Stimulated activated CD4-positive, alpha-beta T cell treated with anti-CD3 and anti-CD28 coated beads, Interleukin-1b, Interleukin-23, amount 100 ng/mL, for 4 hours (primary cell): ENCODE measurements at places on chromosomes 16 and 17.
A peak's percentile ranks its signal among the peaks of the same experiment; 100 is the strongest.

- no peak for DNase-seq
Observed at GRCh38 chr17:76147211-76148014, 6.4 kb upstream of the FOXJ1 start.

DNA sequence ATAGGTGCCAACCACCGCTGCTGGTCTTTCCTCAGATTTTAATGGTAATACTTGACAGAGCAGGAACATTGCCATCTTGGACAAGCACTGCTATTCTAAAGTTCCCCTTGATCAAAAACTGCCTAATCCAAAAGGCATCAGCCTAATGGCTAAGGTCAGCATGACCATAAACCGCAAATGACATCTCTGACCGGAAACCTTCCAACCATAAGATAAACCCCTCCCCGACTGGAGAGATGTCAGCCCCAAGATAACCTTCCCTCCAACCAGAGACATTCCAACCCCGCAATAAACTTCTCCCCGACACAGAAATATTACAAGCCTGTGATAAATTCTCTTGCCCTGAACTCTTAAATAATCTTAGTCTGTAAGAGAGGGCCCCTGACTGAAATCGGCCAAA is 7.4 kb upstream of the DHX40 start:
- no peak for DNase-seq

GRCh38 chr17:71989117-71989516 is 131.7 kb upstream of the SOX9 start:
- no peak for DNase-seq

DNA sequence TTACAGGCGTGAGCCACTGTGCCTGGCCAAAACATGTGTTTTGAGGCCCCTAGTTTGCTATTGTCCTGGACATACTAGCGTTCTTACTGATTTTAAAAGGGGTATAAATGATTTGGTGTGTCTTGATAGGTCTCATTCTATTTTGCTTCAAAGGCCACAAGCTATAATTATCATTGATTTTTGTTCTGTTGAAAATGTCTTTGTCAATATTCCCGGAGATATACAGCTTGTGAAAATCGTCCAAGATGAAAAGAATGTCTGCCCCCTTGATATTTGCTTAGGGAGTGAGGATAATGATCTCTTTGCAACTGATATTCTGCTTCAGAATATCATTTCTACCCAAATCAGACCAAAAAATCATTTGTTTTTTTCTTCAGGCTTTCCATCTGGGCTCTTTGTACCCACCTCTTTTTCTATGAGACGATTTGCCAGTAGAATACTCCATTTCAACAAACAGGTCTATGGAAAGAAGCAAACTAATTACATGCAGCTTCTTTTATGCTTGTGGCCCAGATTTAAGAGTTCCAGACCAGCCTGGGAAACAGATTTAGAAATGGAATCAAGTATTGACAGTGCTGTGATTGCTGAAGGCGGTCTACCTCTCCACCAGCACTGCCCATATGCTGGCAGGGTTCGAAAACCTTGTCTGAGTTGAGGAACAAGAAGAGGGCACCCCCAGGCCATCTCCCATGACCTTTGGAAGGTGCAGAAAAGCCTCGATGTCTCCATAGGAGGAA is 14.1 kb upstream of the ST6GALNAC1 start:
- no peak for DNase-seq

DNA sequence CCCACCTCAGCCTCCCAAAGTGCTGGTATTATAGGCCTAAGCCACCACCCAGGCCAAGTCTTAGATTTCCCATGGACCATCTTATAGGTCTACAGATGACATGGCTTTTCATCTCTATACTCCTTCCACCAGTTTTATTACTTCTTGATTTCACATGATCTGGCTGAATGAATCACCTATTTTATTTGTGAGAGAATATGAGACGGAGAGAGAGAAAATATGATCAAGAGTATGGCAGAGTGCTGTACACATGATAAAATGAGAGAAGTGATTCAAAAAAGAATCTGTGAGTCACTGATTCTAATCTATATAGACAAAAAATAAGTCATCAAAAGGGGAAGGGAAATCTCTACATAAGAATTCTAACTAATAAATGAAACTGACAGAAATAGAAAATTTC is 13.7 kb downstream of the ACSM1 start:
- no peak for DNase-seq

- no peak for DNase-seq
Observed at GRCh38 chr17:48598736-48599135, 5.2 kb upstream of the HOXB5 start.

DNA sequence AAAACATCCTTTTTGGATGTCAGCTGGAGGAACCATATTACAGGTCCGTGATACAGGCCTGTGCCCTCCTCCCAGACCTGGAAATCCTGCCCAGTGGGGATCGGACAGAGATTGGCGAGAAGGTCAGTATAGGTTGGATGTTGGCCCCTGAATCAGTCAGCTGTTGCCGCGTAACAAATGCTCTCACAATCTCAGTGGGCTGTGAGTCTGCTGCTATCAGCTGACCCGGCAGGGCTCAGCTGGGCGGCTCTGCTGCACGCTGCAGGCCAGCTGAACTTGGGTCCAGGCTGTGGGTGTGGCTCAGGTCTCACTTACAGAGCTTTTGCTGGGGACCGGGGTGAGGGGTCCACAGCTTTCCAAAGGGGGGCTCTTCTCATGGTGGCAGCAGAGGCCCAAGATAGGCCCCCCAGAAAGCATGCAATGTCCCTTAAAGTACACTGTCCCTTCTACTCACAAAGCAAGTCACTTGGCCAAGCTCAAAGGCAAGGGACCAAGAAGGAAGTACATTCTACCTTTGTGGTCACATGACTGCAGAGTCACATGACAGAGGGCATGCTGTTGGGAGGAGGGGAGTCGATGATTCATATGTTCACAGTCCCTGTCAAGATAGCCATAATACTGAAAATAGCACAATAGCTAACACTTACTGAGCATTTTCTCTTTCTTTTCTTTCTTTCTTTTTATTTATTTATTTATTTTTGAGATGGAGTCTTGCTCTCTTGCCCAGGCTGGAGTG is 134.2 kb downstream of the ABCC1 start:
- DNase-seq: peak; percentile 5

DNA sequence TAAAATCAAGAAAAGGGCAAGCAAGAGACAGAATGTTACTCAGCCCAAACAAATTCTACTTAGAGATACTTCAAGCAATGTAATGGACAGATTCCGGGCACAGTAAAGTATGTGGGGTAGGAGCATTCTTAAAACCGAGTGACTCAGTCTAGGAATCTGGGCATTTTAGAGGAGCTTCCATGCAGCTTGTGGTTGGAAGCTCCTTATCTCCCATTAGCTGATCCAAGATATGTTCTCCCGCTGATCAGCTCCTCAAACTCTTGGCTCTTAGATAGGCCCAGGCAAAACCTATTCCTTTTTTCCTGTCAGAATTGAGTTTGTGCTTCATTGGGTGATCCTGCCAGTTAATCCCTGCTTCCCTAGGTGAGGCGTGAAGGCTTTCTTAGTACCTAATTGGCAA is 303.3 kb downstream of the CEP112 start:
- no peak for DNase-seq

DNA sequence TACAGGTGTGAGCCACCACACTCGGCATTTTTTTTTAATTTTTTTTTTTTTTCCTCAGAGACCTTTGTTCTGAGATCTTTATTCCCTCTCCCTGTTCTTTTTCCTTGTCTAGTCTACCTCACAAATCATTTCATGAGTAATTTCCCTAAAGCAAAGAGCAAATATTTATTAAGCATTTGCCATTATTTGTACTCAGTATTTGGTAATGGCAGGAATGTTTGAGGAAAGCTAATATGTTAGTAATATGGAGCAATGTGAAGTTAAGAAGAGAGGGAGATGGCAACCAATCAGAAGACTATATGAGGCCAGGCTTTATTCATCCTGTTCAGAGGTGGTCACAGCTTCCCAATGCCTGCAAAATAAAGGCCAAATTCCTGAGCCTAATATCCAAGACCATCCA is 13.3 kb downstream of the CENPV start:
- DNase-seq: no peak

DNA sequence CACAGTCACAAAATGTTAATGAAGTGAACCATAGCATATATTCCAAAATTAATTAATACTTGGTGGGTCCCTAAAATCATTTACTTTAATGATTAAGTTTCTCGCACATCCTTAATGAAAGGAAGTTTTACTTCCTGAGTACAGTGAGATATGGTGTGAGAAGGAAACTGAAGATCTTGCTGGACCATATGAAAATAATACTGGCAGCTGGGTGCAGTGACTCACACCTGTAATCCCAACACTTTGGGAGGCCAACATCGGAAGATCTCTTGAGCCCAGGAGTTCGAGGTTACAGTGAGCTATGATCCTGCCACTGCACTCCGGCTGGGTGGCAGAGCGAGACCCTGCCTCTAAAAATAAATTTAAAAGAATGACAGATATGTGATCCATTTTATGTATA is 62.5 kb downstream of the ABCA8 start:
- DNase-seq: no peak

GRCh38 chr16:17360693-17361122 is 110.1 kb downstream of the XYLT1 start:
- DNase-seq: no peak

DNA sequence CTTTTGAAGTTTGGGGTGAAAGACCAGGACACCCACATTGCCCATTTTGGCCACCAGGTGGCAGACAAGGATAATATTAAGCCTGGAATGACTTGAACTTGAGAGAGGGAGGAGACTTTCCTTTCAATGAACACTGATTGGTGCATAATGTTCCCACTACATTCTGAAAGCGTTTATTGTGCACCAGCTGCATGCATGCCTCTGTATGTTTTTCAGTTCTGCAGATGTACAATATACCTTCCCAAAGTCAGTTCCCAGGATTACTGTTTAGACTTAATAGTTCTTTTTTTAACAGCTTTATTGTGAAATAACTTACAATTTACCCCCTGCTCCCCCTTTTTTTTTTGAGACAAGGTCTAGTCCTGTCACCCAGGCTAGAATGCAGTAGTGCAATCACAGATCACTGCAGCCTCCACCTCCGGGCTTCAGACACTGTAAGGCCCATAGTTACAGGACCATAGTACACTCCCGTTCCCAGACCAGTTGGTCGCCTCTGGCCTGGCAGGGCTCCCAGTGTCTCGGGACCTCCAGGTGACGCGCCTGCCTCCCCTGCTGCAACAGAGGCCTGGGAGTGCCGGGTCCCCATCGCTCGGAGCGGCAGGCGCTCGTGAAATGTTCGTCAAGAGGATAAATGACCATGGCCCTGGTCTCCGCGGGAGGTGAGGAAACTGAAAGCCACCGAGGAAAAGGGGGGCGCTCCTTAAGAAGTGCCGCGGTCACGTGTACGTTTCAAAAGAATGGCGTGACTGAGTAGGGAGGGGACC is 12.2 kb downstream of the CES2 start:
- peak; percentile 74 for DNase-seq

GRCh38 chr17:34366529-34367107 is 3.6 kb upstream of the CCL1 start:
- DNase-seq: no peak

GRCh38 chr17:81347437-81347836 is 47.8 kb upstream of the BAHCC1 start:
- no peak for DNase-seq

GRCh38 chr16:87278191-87279093 is 38.8 kb downstream of the C16orf95 start:
- peak; percentile 24 for DNase-seq

DNA sequence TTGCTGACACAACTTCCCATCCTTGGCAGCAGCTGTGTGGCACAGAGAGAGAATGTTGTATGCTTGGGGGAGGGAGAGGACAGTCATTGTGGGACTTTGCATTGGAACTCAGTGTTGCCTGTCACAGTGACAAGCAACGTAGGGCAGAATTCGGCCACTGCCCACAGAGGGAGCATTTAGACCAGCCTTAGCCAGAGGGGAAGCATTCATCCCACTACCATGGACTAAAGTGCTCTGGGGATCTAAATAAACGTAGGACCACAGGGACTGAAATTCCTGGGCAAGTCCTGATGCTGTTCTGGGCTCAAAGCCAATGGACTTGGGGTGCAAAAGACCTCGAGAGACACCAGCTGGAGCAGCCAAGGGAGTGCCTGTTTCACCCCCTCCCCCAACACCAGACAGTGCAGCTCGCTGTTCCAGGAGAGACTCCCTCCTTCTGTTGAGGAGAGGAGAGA is 44.9 kb downstream of the ABCA8 start:
- DNase-seq: no peak

DNA sequence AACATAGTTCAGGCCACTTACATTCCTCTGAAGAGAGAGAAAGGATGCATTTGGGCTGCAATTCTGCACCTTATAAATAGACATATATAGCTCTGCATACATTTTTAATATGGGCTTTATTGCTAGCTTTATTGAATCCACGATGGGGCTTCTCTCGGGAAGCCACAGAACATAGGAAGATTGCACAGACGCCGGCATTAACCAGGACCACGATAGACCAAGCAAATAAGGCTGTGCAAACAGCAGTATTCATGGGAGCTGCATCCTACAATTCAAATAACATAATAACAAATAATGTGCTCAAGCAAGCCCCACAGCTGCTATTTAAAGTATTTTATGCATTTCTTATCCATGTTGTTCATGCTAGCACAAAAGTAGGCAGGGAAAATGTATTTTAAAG is 432.3 kb downstream of the TMEM114 start:
- no peak for DNase-seq

DNA sequence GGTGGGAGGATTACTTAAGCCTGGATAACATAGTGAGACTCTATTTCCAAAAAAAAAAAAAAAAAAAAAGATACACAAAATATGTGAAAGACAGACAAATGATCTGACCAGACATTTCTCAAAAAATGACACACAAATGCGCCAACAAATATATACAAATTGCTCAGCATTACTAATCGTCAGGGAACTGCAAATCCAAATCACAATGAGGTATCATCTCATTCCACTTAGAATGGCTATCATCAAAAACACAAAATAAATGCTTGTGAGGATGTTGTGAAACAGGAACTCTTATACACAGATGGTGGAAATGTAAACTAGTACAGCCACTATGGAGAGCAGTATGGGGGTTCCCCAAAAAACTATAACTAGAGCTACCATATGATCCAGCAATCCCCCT is 62.4 kb downstream of the STX8 start:
- no peak for DNase-seq

GRCh38 chr17:80720610-80721577 is 176.3 kb downstream of the RPTOR start:
- DNase-seq: peak; percentile 45
